SIG-M5 (cell line): ENCODE measurements at places on chromosomes 3 and 15.

- DNase-seq = peak; percentile 8
Observed at GRCh38 chr3:143123353-143123984, 3.9 kb downstream of the CHST2 start.

DNA sequence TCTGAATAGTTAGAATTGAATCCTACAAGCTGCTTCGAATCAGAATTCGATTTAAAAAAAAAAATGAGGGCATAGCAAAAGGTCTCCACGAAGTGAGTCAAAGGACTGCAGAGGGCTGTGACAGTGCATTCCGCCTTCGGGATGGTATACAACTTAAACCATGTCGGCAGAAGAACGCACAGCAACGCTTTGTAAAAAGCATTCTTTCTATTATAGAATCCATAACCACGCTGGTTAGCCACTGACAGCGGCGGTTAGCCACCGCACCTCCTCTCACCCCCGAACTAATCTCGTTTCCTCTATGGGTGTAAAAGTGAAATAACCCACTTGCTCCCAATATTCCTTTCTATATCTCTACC lies 664 bp upstream of the PIK3CA start:
- DNase-seq = no peak

GRCh38 chr15:86103825-86104224 lies 24.2 kb downstream of the AGBL1 start:
- no peak for DNase-seq

GRCh38 chr3:133376810-133377209 lies 23.0 kb upstream of the BFSP2 start:
- DNase-seq = no peak

DNA sequence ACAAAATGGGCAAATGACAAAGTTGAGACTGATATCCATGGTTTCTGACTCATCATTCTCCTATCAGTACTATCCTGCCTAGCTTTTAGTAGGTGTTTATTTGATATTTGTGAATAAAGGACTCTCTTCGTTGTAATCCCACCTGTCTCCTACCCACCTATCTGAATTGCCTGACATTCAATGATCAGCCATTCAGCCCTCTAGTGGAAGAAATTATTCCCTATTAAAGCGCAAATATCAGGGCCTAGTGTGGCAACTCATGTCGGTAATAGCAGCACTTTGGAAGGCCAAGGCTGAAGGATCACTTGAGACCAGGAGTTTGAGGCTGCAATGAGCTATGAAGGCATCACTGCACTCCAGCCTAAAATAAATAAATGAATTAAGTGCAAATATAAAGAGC lies 195.7 kb upstream of the SETMAR start:
- no peak for DNase-seq

DNA sequence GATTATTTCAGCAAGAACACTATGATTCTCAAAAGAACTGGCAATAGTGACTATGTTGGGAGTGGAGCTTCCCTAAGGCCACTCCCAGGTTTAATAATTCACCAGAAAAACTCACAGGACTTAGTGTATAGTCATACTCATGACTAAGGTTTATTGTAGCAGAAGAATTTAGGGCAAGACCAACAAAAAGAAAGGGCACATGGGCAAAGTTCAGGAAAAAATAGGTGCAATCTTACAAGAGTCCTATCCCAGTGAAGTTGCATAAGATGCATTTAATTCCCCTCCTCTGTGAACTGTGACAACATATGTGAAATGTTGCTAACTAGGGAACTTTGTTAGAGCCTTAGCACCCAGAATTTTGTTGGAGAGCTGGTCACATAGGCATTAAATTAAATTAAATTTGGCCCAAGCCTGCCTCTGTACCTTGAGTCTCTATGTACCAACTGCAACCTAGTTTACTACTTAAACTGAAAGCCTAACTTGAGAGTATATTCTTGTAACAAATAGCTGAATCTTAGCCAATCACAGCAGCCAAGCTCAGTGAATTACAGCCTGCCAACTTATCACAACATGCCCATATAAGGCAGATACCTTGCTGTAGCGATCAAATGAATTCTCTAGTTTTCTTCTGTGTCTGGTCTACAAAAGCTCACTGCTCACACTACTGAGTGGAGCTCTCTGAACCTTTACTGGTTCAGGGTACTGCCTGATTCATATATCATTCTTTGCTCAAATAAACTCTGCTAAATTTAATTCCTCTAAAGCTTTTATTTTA lies 386.2 kb upstream of the ARHGEF26 start:
- DNase-seq = no peak

- no peak for DNase-seq
Observed at GRCh38 chr15:70628549-70628896, 134.8 kb downstream of the UACA start.

DNA sequence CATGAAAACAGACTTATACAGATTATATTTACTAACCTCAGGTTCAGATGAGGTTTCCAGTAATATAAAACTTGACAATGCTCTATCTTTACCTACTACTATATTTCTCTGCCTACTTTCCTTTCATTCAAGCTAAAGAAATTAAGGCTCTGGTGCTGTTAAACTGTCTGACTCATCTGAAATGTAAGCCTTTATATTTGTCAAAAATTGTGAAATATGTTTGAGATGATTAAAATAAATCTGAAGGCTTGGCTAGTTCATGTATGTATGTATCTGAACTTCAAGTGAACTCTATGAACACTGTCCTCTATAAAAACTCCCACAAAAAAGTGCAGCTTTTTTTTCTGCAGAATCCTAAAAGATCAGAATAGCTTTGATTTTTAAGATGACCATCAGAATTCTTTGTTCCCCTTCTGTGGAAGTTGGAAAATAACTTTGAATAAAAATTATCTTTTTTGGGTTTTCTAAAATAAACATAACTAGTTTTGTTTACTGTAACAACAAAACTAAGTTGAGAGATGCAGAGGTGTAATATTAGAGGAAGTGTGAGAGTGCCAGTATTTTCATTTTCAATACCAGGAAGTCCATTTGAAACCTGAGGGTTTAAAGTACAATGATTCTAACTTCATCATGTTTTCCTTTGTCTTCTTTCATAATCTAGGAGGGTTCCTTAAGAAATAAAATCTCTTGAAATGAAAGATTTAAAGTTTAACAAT lies 42.2 kb downstream of the ILDR1 start:
- no peak for DNase-seq

- no peak for DNase-seq
Observed at GRCh38 chr3:62502315-62503300, 129.3 kb upstream of the FEZF2 start.

DNA sequence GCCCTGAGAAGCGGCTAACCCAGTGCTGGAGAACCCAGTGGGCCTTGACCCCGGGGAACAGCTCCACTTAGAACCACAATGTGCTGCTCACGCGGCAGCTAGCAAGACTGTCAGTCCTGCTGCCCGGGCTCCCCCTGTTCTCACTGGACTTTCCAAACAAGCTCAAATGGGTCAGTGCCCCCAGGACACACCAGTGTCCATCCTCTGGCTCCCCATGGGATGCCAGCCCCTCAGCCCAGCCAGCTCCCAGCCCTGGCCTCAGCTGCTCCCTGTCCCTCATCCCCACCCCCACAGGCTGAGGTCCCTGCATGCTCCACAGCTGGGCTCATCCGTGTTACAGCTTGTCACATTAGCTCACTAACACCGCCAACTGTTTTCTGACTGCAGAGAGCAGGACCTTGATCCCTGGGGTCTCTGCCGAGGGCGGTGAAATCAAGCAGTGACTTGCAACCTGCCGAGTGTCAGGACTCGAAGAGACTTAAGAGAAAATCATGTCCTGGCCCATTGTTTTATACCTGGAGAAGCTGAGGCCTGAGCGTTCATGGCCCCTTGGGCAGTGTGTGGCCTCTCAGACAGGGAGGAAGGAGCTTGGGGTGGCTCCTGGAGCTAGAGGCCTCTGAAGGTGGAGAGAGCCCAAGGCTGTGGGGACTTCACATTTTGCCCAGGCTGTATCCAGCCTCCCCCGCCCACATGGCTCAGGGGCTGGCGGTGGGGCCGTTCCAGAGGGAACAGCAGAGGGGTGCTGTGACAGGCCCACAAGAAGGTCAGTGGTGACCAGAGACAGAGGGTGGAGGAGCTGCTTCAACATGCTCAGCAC lies 157.5 kb downstream of the MEGF11 start:
- no peak for DNase-seq

DNA sequence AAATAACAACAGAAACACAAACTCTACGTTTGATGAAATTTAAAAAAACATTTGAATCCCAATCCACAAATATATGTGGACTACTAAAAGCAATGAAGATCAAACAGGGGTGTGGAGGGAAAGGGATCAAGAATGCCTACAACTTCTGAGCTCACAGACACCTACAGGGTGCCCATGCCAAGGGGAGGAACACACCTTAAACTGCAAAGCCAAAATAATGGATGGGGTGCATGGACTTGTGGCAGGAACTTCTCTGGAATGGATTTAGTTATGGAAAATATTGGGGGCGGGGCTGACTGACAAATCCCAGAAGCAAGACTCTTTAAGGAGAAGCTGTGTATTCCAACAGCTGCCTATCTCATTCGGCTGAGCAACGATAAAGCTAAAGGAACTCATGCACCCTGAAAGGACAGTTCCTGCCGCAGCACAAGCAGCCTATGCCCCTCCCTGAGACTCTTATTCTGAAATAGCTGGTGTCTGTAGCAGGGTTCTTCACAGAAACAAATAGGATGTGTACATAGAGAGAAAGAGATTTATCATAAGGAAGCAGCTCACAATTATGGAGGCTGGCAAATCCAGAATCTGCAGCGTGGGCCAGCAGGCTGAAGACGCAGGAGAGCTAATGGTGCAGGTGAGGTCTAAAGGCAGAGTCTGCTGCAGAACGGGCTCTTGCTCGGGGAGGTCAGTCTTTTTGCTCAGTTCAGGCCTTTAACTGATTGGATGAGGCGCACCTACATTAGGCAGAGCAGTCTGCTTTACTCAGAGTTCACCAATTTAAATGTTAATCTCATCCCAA lies 24.5 kb upstream of the PLA2G4D start:
- no peak for DNase-seq

DNA sequence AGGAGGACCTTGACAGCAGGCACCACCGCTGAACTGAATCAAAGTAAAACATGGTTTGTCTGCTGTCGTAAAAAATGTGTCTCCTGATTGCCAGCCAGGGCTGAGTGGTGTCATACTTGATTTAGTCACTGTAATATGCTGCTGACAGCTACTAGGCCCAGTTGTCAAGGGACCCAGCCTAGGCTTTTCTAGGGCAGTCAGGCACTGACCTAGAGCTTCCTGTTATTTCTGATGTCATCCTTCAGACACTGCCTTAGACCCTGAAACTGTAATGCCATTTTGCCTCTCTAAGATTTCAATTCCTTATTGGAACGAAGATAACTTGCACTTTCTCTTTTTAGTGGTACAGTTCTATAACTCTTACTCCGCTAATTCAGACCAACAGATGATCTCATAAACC lies 2.6 kb upstream of the MRPL3 start:
- no peak for DNase-seq
